ENCODE measurements at places on chromosomes 11 and 22.

- DNase-seq = peak; percentile 50
Measured at GRCh38 chr11:70483077-70483861, 84.9 kb downstream of the CTTN start.

DNA sequence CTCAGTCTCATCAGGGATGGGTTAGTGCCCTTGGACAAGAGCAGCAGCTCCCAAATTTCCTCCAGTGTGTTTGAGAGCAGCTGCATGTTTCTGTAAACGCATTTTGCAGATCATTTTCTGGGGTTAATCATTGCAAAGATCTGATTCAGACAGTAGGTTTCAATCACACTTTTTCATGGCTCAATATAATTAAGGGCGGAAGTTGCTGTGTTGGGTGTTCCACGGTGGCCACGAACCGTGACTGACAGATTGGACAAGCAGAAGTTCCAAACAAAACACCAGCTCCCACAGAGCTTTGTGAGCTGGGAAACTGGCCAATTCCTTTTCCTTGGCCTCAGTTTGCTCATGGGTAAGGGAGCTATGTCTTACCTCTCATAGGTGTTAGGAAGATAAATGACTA is 8.4 kb upstream of the RASSF10 start:
- no peak for DNase-seq

DNA sequence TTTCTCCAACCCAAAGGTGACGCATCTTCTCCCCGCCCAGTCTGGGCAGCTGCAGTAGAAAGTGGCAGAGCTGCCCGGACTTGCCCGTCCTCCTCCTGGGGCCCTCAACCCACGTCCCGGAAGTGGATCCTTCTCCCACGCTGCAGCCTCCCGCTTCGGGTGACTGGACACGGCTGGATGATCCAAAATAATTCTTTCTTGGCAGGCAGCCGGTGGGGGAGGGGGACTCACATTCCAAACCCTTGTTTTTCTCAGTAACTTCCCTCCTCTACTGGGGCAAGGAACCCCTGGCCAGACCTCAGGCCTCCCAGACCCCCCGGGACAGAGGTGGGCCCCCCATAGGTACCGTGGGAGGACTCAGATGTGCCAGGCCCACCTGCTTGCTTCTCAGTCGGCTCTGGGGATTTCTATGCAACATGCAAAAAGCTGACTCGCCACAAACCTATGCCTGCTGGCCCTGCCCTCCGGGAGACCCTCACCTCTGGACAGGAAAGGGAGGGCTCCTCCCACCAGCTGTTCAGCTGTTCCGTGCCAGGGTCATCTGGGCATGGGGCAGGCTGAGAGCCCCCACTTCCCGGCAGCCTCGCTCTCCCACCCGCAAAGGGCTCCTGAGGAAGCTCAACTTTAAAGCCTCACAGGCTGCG is 1.4 kb downstream of the PLXNB2 start:
- peak; percentile 97 for DNase-seq

- no peak for DNase-seq
Measured at GRCh38 chr11:120702656-120703055, 191.1 kb downstream of the GRIK4 start.

- DNase-seq = no peak
Measured at GRCh38 chr22:48476577-48476976, 1351.1 kb downstream of the BRD1 start.

- DNase-seq = peak; percentile 2
Measured at GRCh38 chr11:43282607-43283440, 29.0 kb upstream of the API5 start.

GRCh38 chr22:39527481-39527961 is 5.0 kb downstream of the RPS19BP1 start:
- DNase-seq = no peak

- peak; percentile 47 for DNase-seq
Measured at GRCh38 chr22:46072110-46072881, 78.0 kb upstream of the PPARA start.

DNA sequence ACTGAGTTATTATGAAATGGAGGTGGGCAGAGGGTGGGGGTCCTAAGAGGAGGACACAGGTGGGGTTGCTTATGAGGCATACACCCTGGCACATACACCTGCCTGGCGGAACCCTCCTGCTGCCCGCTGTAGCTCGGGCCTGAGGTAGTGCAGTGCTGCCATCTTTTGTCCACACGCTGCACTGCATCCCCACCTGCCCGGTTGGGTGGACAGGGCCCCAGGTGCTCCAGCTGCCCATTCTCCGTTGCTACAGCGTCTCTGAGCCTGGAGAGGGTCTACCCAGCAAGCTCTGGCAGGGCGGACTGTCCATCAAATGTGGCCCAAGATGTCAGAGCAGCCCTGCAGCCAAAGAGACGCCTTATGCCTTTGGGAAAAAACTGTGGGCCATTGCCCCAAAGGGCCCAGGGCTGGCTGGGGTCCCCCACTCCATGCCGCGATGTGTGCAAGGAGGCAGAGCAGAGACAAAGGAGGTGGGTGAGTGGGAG is 131.2 kb downstream of the BUD13 start:
- DNase-seq = no peak

- no peak for DNase-seq
Measured at GRCh38 chr11:118366287-118366686, 6.9 kb downstream of the UBE4A start.

GRCh38 chr22:43533656-43534428 is 122.0 kb downstream of the MPPED1 start:
- no peak for DNase-seq

DNA sequence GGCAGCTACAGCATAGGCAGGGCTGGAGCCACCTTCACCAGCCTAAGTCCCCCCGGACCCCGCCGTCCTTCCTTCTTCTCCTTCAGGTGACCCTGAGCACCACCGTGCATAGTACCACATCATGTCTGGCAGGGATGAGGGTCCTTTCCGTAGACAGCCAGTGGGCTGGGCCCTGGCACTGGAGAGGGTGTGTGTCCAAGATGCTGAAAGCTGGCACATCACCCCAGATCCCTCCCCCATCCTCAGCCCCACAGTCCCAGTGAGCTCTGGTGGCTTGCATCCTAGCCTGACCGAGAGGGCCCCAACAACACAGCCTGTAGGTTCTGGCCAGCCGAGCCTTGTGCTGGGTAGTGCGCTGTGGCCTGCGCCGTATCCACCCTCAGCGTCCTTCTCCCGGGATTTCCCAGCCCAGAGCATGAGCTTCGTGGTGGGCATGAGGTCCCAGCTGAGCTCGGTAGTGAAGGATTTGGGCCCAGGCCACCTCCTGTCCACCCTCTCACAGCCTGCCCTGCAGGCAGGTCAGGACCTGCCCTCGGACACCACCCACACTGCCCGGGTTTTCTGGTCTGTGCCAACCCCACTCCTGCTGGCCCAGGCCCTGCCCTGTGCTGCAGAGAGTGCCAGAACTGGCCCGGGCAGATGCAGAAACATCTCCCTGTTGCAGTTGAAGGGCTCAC is 1124.3 kb downstream of the BRD1 start:
- DNase-seq = no peak

GRCh38 chr11:125902277-125902926 is 604 bp downstream of the PUS3 start:
- no peak for DNase-seq

GRCh38 chr22:41998361-41999261 is at the start of gene WBP2NL:
TSS of gene WBP2NL (plus strand) at chr22:41998788. CDS start at chr22:41998819, 31 bp downstream.
- no peak for DNase-seq

DNA sequence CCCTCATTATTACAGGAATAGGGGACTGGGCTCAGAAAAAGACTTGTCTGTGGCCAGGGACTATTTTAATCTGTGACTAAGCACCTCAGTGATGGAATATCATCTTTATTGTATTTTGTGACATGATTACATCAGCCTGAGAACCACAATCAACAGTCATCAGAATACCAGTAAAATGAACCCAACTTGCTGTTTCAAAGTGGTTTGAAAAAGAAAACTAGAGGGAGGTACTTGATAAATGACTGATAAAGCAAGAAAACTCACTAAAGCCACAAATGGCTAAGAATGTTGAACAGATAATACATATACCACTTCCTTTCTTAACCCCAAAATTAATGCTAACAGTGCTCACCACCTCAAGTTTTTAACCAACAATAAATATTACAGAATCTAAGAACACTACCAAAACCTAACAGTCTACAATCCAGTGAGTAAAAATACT is 155.7 kb downstream of the ATG16L2 start:
- peak; percentile 84 for DNase-seq

GRCh38 chr11:122902951-122903350 is 20.4 kb downstream of the JHY start:
- DNase-seq = no peak

DNA sequence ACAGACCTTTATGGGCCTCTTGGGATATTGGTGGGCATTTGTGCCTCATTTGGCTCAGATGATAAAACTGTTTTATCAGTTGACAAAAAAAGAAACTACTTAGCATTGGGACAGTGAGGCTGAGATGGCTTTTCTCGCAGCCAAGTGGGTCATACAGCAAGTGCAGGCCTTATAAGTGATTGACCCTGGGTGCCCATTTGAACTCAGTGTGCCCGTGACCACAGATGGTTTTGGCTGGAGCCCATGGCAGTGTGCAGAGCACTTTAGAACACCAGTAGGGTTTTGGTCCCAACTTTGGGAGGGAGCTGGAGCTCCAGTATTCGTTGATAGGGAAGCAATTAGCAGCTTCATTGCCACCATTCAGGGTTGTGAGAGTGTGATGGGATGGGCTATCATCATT is 404.5 kb upstream of the LARGE1 start:
- DNase-seq = no peak

DNA sequence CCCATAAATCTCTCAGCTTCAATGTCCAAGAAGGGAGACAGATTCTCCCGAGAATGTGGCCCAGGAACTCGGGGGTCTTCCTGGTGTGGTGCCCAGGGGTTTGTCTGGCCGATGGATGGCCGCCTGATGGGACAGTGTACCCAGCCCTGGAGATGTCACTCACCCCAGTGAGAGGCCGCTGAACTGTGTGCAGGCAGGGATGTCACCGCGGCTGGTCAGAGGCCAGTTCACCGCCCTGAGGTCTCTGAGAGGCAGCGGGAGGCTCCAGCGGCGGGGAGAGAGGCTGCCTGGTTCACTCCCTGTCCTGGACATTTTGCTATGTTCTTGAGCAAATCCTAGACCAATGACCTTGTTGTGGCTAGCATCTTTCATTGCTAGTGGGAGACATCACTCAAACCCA is 1349.5 kb downstream of the BRD1 start:
- DNase-seq = no peak

DNA sequence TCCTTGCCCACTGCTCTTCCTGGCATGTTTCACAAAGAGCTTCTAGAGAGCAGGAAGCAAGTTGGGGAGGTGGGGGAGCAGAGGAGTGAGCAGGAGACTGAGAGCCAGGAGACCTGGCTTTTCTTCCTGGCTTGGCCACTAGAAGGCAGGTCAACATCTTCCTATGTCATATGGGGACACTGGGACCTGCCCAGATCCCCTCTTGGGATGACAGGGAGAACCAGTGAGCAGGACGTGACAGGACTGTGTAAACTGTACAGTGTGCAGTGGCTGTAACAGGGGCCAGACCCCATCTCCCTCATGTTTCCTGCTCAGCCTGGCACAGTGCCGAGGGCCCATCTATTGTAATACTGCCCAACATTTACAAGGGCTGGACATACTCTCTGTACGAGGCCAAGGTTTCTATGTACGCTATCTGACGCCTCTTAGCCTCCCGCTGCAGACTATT is 29.4 kb downstream of the GDPD5 start:
- no peak for DNase-seq

DNA sequence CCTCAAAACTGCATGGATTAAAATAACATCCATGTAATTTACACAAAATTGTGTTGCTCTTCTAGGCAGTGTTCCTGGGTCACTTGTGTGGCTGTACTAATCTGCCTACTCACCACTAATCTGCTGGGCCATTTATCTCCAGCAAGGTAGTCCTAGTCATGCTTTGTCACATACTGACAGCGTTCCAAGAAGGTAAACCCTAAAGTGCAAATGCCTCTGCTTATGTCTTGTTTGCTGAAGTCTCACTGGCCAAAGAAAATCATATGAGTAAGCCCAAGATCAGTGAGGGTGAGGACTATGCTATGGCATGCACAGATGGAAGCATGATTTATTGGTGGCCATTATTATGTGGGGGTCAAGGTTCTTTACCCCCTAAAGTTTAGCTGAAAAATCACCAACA is 630.2 kb upstream of the LUZP2 start:
- DNase-seq = peak; percentile 37

DNA sequence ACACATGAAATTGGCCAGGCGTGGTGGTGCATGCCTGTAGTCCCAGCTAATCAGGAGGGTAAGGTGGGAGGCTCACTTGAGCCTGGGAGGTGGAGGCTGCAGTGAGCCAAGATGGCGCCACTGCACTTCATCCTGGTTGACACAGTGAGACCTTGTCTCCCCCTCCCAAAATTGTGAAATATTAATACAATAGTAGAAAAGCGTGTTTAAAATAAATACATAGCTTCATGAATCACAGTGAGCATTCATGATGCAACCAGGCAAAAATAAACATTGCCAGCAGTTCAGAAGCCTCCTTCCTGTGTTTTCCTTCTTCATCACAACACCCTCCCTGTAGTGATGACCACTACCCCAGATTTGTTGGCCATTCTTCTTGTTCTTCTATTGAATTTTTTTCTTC is 4.3 kb upstream of the TEAD1 start:
- DNase-seq = no peak

- DNase-seq = no peak
Measured at GRCh38 chr11:68028802-68029545, 1.5 kb upstream of the NDUFS8 start.

DNA sequence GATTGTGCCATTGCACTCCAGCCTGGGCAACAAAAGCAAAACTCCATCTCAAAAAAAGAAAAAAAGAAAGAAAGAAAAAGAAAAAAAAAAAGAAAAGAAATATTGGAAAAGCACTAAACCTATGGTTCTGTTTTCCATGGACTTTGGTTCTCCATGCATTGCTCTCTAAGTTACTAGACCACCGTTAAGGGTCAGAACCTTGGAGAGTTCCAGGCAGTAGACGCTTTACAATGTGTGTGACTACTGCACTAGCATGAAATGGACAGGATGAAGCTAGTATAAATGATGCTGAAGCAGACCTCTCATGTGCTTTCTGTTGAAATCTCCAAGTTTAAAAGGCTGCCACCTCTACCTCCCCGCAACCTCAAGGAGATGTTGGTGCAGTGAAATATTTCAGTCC is 63.5 kb downstream of the SIK2 start:
- DNase-seq = peak; percentile 16

GRCh38 chr22:46297151-46297812 is 612 bp downstream of the GTSE1 start:
- peak; percentile 51 for DNase-seq

- no peak for DNase-seq
Measured at GRCh38 chr11:3105791-3106735, 48.8 kb upstream of the CARS1 start.

- DNase-seq = no peak
Measured at GRCh38 chr11:14058061-14058460, 95.5 kb downstream of the SPON1 start.
